ENCODE measurements at places on chromosomes 2 and 18. TPM values are rescaled to one million over a fixed set of nuclear protein-coding genes. Genes with fewer than 3 reads are reported as not detected.

Gene TNFRSF11A
- total RNA-seq: 0.09 TPM

Gene HOXD10
- total RNA-seq: not detected

Gene PDE1A
- 27.9 TPM for total RNA-seq

Gene EIF2AK2
- 21.9 TPM for total RNA-seq

Gene FAM161A
- 2.2 TPM for total RNA-seq

Gene SLC11A1
- total RNA-seq: 0.26 TPM

Gene C2orf78
- total RNA-seq: not detected

Gene DLGAP1
- 0.34 TPM for total RNA-seq

Gene FRZB
- 0.17 TPM for total RNA-seq

Measured in bronchial smooth muscle cell (primary cell).